ENCODE measurements at places on chromosomes 12 and 14.

GRCh38 chr12:50786498-50787231 lies 22.8 kb downstream of the ATF1 start:
- DNase-seq, result no peak

DNA sequence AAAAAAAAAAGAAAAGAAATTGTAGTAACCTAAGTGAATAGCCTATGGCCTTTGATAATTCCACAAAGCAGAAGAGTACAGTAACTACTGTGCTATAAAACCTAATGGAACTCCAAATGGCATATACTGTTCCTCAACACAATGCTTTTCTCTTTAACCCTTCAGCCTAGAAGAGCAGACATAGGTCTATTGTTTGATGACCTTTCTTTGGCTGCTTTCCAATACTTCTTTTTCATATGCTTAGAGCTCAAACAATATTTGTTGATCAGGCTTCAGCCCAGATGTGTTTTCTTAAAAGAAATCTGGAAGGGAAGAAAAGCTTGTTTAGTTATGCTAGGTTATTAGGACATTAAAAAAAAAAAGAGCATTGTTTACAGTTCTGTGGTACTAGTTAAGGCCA lies 116.4 kb downstream of the NTN4 start:
- no peak for DNase-seq

DNA sequence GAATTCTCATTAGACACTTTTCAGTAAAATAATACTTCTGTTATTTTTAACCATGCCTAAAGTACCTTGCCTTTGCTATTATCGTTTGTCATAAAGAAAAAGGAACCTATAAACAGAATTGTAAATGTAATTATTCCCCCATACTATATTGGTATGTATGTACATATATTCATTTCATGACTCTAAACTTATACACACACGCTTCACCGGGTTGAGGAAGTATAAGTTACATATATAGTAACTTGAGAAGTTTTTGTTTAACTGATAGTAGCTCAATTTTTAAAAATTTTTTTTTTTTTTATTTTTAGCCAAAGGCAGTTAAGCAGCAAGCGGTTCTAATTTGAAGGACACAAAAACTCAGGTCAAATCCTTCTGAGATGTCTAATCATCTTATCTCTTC lies 107.6 kb downstream of the PLEKHG7 start:
- DNase-seq, result no peak

DNA sequence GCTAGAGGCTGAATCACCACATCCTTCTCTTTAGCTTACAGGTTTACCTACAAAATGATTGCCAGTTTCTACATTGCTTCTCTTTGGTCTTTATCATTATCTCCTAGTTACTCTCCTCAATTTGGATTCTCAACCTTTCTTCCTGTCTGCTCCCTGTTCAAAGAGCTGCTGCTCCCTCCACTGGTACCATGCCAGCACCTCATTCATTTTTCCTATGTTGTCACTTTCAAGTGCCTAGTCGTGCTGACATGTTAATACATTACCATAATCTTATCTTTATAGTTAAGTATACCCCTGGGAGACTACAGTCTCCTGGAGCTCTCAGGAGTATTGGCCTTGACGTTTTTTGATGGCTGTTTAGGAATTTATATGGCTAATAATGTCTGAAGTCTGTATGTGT lies 14.2 kb downstream of the FRS2 start:
- no peak for DNase-seq

- no peak for DNase-seq
These were observed 10.9 kb downstream of the CCDC85C start for GRCh38 chr14:99592933-99593753.

DNA sequence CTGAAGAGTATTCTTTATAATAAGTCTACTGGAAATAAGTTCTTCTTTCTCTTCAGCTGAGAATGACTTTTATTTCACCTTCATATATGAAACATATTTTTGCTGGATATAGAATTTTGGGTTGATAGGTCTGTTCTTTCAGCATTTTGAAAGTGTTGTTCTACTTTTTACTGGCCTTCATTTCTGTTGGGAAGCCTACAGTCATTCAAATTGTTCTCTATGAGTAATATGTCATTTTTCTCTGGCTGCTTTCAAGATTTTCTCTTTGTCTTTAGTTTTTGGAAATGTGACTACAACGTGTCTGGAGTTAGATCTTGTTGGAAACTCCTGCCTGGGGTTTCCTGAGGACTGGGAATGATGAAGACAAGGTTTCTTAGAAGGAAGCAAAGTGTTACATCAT lies 10.0 kb downstream of the FGFR1OP2 start:
- no peak for DNase-seq

DNA sequence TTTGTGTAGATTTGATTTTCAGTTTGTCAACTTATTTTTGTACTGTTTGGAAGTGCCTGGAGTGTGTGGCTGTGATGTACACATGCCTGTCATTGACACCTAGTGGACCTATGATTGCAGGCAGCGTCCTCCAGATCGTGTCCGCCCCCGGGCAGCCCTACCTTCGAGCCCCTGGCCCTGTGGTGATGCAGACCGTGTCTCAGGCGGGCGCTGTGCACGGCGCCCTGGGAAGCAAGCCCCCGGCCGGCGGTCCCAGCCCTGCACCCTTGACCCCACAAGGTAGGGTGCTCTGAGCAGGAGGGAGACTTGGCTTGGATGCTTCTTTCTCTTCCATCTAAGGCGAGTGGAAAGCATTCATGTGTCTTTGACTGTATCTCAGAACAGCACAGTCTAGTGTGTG lies 75.8 kb downstream of the EP400 start:
- no peak for DNase-seq

Measured in activated naive CD4-positive, alpha-beta T cell treated with Interleukin-2 at 50 U/mL for 16 hours (primary cell).